Chondrocyte (in vitro differentiated cells): ENCODE measurements at places on chromosomes 11 and 22.

DNA sequence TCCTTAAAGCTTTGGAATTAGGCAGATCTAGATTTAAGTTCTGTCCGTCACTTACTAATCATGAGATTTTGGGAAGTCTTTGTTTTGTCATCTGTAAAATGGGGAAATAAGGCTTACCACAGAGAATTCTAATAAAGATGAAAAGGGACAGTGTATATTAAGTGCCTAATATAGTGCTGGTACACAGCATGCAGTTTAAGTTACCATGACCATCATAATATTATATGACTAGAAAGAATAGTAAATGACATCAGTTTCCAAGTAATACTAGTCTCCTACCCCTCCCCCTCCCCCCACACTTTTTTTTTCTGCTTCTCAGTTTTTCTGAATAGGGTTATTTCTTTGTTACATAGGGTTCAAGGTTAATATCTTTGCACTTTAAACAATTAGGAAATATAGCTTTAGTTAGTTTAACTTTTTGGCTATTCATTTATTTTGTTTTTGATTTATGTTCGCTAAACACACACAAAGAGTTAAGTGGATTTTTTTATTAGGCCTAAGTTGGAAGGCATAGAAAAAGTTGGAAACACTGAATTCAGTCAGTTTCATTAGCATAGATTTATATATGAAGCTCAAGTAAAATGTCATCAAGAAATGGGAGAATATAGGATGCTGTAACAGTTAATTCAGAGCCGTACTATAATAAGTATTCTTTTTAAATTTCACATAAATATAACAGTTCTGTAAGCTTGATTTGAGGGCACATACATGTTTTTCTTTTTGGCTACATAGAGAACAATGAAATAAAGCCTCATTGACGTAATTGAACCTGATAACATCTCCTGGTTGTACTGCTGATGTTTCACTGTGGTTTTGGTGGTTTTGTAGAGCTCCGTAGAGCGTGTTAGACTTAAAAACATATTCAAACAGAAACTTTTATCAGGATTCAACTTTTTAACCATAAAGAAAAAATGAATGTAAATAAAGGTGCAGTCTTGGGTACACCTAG lies 121.2 kb downstream of the PDE3B start:
- DNase-seq = no peak
- no peaks in the 10 kb centered on the region for H3K4me1 ChIP-seq
- no peaks in the 10 kb centered on the region for H3K27me3 ChIP-seq
- no peaks in the 10 kb centered on the region for H3K36me3 ChIP-seq
- no peak overlapping the region for H3K4me3 ChIP-seq

DNA sequence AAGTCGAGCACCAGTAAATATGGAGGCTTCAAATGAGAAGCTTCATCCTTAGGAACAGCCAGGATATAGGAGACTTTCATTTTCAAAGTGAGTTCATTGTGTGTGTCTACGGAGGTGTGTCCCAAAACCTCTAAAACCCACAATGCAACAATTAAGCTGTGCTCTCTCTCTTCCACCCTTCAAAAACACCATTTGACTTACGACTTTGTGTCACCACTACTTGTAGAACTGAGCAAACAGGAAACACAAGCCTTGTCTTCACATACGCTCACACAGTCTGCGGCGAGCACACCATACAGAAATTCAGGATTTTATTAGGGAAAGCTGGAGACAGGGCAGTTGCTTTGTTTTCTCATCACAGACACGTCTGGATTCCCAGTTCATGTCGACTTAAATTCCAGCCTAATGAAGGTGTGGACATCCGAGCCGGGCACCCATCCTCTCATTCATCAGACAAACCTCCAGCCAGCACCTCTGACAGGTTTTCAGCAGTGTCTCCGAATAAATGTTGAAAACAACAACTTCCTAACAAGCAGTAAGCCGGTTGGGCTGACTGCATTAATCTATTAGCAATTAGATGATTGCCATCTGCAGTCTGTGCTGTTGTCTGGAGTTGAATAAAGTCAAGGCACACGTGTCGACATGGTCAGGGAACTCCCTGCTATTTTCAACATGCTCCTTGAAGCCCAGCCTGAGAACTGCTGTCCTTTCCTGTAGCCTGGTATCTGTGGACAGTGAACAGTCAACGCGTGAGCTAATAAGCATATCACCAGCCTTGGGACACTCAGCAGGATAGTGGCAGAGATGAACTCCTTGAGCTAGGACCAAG lies 1411.1 kb downstream of the BRD1 start:
- no peak overlapping the region for H3K27ac ChIP-seq
- H3K4me1 ChIP-seq = no peaks in the 10 kb centered on the region
- no peaks in the 10 kb centered on the region for H3K36me3 ChIP-seq
- DNase-seq = no peak
- H3K27me3 ChIP-seq = peaks cover under 1% of the 10 kb centered on the region

DNA sequence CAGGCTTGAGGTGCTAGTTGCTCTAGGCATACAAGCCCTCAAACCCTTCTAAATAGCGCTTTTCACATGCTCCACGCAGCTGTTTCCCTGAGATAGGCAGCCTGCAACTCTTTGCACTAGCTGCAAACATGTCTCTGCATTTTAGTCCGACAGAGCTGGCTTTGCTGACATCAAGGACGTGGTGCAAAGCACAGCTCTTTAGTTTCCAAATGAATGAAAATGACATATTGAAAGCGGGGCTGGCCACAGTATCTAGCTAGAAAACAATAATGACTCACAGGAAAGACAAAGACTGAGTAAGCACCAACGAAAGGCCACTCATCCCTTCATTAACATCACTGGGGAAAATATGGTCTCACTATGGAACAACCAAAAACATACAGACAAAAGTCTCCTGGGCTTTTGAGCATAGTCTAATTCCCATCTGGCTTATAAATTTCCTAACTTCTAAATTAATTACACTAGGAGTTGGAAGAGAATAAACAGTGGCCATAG lies 15.3 kb upstream of the ZC3H12C start:
- H3K36me3 ChIP-seq = no peaks in the 10 kb centered on the region
- H3K4me3 ChIP-seq = no peak overlapping the region
- no peaks in the 10 kb centered on the region for H3K27me3 ChIP-seq
- H3K27ac ChIP-seq = no peak overlapping the region
- DNase-seq = no peak

DNA sequence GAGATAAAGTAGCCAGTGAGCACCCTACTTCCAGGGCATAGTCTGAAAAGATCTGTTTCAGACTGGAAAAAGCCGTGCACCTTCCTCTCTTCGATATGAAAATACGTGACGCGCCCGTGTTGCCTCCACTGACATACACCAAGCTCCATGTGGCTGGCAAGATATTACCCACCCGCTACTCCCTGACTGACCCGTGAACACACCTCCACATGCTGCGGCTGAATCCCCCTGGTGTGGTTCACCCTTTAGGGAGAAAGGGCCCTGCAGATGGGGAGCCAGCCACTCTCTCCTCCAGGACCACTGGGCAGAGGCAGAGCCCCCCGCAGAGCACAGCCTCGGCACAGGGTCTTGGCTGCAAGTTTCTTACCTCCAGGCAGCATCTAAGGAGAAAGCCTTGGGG lies 245.0 kb downstream of the BRD1 start:
- no peaks in the 10 kb centered on the region for H3K4me1 ChIP-seq
- DNase-seq = no peak
- H3K36me3 ChIP-seq = no peaks in the 10 kb centered on the region
- no peak overlapping the region for H3K4me3 ChIP-seq
- H3K27me3 ChIP-seq = peaks cover 3% of the 10 kb centered on the region
- no peak overlapping the region for H3K27ac ChIP-seq

DNA sequence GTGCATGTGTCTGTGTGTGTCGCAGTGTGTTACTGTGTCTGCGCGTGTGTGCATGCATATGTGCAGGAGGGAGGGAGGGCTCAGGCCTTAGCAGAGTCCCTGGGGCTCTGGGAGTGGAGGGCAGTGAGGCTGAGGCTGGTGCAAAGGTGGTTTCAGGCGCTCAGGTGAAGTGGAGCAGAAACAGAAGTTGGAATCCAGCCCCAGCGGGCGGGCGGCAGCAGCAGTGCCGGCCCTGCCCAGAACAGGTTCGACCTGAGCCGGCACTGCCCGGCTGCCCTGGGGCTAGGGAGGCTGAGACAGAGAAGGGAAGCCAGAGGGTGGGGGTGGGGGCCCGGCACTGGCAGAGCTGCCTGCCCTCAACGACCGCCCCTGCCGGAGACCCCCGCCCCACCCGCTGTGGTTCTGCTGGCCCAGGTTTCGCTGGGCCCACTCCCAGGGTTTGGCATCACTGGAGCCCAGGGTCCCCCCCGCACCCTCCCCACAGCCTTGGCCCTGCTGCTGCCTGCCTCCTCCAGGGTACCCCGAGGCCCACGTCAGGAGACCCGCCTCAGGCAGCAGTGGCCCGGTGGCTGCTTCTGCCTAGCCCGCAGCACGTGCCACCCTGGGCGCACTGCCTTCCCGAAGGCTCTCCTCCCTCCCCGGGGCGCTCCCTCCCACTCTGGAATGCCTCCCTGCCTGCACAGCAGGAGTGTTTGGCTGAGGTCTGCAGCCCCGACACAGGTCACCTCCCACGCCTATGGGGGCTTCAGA lies 13.3 kb downstream of the ASCL2 start:
- no peak overlapping the region for H3K4me3 ChIP-seq
- H3K36me3 ChIP-seq = peaks cover 2% of the 10 kb centered on the region
- H3K4me1 ChIP-seq = no peaks in the 10 kb centered on the region

GRCh38 chr11:33933602-33934001 lies 41.7 kb upstream of the LMO2 start:
- peaks cover 26% of the 10 kb centered on the region for H3K4me1 ChIP-seq
- no peak overlapping the region for H3K4me3 ChIP-seq
- H3K36me3 ChIP-seq = peaks cover 2% of the 10 kb centered on the region
- no peak overlapping the region for H3K27ac ChIP-seq

DNA sequence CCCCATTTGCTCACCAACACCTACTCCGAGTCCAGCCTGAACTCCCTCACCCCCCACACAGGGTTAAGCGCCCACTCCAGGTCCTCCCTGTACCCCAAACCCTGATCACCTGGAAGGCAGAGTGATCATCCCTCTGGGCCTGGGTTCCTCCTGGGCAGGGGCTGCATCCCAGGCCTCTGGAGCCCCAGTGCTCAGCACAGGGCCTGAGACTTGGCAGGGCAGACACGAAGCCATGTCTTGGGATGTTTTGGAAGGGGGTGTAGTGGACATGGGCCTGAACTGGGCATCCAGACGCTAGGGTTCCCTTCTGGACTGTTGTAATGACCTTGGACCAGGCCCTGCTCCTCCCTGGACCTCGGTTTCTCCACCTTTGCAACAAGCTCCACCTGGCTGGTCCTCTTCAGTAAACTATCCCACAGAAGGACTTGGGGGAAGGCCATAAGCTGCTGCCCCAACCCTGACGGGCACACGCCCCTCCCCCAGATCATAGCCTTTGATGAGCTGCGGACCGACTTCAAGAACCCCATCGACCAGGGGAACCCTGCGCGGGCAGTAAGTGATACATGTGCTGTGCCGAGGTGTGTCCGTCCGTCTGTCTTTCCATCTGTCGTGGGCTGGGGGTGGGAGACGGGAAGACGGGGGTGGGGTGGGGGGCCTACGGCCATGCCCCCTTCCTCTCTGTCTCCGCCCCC lies 3.9 kb downstream of the CNIH2 start:
- H3K4me1 ChIP-seq = peaks cover 28% of the 10 kb centered on the region
- no peak for DNase-seq
- H3K27me3 ChIP-seq = no peaks in the 10 kb centered on the region
- H3K27ac ChIP-seq = peak overlapping the region; percentile 12
- H3K4me3 ChIP-seq = no peak overlapping the region

GRCh38 chr11:47950396-47950795 lies 30.0 kb upstream of the PTPRJ start:
- no peaks in the 10 kb centered on the region for H3K36me3 ChIP-seq
- H3K27ac ChIP-seq = peak overlapping the region; percentile 66
- H3K4me1 ChIP-seq = peaks cover 20% of the 10 kb centered on the region

DNA sequence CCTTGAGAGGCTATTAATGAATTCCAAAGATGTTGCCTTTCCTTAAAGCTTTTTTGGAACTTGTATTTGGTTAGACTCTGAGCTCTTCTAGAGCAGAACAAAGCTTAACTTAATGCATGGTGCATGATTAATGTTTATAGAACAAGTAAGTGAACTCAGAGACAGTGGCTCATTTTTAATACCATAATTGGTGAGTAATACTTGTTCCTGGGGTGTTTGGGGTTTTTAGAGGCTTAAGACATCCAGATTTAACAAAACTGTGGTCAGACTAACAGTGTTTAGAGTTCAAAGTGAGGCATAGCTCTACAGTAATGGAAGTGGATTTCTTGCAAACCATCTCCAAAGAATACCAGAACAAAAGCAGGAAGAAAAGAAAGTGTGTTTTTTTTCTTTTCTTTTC lies 73.7 kb upstream of the CTSC start:
- H3K27me3 ChIP-seq = peaks cover 4% of the 10 kb centered on the region
- H3K27ac ChIP-seq = no peak overlapping the region
- no peak for DNase-seq
- H3K4me1 ChIP-seq = peaks cover 3% of the 10 kb centered on the region
- no peak overlapping the region for H3K4me3 ChIP-seq

DNA sequence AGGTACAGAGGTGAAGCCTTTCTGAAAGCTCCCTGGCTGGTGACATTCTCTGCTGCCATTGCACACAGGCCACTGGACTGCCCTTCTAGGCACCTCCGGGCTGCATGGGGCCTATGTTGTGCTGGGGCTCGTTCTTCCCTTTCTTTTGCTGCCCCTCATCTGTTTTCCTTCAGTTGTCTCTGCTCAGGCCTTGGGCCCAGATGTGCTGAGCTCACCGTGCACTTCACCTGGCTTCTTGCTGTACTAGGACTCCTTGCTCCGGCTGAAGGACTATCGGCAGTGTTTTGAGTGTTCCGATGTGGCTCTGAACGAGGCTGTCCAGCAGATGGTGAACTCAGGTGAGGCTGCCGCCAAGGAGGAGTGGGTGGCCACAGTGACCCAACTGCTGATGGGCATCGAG lies 59.4 kb downstream of the CABIN1 start:
- H3K4me3 ChIP-seq = no peak overlapping the region
- H3K36me3 ChIP-seq = peaks cover 36% of the 10 kb centered on the region
- no peak for DNase-seq
- H3K4me1 ChIP-seq = no peaks in the 10 kb centered on the region
- H3K27ac ChIP-seq = no peak overlapping the region

GRCh38 chr11:59356561-59356960 lies 2.1 kb upstream of the OR5AN1 start:
- no peaks in the 10 kb centered on the region for H3K27me3 ChIP-seq
- no peaks in the 10 kb centered on the region for H3K4me1 ChIP-seq
- no peaks in the 10 kb centered on the region for H3K36me3 ChIP-seq
- no peak overlapping the region for H3K4me3 ChIP-seq
- DNase-seq = no peak

GRCh38 chr11:127000981-127001380 lies 411 bp upstream of the KIRREL3 start:
- no peak overlapping the region for H3K27ac ChIP-seq
- no peaks in the 10 kb centered on the region for H3K36me3 ChIP-seq
- no peak for DNase-seq
- peaks cover 13% of the 10 kb centered on the region for H3K4me1 ChIP-seq
- no peak overlapping the region for H3K4me3 ChIP-seq
